Left hindlimb (tissue), 1 donor: ENCODE measurements at places on chromosomes 2 and 18.
A peak's percentile ranks its signal among the peaks of the same experiment; 100 is the strongest.

DNA sequence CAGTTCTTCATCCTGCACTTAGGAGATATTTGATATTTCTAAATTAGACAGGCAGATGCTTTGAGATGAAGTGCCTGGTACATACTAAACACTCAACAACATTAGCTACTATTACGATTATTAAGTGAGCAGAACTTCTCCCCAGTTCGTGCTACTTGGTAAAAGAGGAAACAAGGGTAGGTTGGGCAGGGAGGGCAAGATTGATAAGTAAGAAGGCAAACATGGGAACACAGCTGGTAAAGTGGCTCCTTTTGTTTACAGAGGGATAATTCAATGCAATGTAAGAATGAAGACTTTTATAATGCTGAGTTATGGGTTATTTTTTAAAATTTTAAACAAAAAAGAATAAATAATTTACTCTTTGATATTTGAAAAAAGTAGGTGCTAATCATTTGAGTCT is 15.9 kb upstream of the WIPF1 start:
- DNase-seq, result no peak

DNA sequence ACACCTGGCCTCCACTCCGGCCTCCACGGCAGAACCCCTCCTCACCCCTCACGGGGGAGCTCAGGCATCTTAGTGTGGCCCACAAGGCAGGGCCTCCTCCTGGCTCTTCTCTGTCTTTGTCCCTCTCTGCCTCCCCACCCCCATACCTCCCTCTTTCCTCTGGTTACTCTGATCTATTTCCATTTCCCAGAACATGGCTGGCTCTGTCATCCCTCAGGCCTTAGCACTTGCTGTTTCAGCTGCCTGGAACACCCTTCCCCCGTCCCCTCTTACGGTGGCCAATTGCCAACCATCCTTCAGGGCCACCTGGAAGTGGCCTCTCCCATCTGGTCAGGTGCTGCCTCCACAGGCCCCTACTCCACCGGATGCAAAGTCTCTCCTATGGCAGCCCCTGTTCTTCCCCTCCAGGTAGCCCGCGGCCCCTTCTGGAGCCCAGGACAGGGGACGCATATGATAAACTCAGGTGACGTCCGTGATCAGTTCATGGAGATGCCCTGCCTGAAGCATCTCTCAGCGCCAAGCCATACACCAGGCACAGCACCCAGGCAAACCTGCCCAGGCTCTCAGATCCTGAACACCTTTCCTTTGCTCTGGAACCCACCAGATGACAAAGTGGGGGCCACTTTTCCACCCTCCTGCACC is 3.6 kb upstream of the ECEL1 start:
- peak; percentile 1 for DNase-seq

GRCh38 chr2:20080839-20081415 is 29.5 kb upstream of the LAPTM4A start:
- DNase-seq, result no peak

- DNase-seq, result peak; percentile 31
Measured at GRCh38 chr2:24009680-24010476, at the start of gene MFSD2B. MFSD2B (plus strand) TSS chr2:24010085; CDS start chr2:24010097, 12 bp downstream.

- DNase-seq, result no peak
Measured at GRCh38 chr2:115165529-115166109, 723.2 kb downstream of the DPP10 start.

DNA sequence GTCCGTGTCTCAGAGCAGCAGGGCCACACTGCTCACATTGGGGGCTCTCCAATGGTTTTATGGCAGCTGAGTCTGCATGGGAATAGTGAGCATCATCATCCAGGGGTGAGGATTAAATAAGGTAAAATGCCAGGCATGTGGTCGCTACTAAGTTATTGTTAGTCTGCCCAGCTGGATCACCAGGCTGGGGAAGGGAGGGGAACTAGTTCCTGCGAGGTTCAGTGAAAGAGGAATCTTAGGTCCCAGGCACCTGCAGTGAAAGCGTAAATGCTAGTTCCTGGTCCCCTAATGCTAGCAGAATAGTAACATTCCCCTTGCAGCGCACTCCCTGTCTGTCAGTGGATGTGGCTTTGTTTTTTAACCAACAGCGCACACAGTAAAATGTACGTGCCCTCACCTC is 60.1 kb downstream of the ARHGEF4 start:
- DNase-seq, result no peak

DNA sequence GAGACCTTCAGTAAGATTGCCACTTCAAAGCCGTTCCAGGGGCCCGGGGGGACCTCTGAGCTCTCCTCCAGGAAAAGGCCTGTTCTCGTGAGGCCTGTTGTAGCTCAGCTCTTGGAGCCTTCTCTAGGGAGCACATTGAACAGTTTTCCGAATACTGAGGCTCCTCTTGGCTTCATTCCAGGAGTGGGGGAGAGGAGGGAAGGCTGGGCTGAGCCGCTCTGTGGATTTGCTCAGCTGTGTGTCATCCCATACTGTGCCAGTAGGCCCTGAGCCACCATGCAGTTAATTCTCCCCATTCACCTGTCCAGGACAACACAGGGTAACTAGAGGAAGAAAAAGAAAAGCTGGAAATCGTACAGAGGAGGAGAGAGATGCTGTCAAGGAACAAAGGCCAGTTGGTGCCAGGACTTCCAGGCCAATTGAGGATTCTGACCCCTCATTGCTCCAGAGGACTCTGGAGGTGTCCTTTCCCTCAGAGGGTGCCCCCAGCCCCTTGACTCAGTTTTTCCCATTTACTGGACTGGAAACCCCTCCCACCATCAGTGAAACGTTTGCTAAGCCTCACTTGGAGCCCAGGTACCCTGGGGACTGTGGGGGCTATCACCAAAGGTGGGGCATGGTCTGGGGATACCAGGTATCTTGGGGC is 41.4 kb downstream of the HS1BP3 start:
- DNase-seq, result peak; percentile 42

- DNase-seq, result peak; percentile 28
Measured at GRCh38 chr2:20589975-20590703, 60.8 kb downstream of the HS1BP3 start.

DNA sequence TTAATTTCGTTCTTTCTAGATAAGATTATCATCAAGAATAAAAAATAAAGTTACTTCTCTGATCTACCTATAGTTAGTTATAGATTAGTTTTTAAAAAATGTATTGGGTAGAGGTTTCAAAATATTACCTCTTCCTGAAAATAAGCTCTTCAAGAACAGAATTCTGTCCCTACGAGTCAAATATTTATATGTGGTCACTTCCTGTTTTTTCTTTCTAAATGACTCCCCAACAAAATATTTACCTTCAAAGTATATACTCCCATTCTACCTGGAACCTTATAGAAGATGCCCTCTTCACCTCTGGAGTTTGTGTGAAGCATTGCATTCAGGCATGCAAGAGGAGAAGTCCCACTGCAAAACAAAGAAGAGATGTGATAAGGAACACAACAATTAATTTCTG is 72.3 kb downstream of the ASXL2 start:
- no peak for DNase-seq

GRCh38 chr18:43276491-43276890 is 799 bp downstream of the SYT4 start:
- DNase-seq, result no peak

DNA sequence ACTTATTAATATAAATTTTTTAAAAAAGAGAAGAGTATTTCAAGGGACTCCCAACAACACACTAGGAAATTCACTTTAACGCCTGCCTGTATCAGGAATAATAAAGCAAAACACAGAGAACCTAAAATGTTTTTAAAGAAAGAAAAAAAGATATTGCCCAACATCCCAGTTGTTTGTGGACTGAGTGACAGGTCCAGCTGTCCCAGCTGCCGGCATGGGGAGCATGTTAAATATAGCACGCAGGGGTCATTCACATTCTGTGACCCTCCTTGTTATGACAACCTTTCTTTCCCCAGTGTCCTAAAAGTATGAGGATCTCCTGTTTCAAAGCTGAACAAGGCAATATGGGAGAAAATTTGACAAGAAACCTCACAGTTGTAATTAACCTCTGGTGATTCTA is 4.4 kb downstream of the KLHL41 start:
- DNase-seq, result peak; percentile 41

DNA sequence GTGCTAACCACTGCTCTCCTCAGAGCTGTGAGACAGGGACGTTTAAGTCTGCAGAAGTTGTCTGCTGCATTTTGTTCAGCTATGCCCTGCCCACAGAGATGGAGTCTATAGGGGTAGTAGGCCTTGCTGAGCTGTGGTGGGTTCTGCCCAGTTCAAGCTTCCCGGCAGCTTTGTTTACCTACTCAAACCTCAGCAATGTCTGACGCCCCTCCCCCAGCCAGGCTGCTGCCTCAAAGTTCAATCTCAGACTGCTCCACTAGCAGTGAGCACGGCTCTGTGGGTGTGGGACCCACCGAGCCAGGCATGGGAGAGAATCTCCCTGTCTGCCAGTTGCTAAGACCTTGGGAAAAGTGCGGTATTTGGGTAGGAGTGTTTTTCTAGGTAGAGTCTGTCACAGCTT is 387.8 kb upstream of the SLC39A10 start:
- no peak for DNase-seq

GRCh38 chr2:46580416-46580815 is 101.1 kb downstream of the TMEM247 start:
- DNase-seq, result no peak

GRCh38 chr2:232515639-232516038 is 4.5 kb upstream of the PRSS56 start:
- DNase-seq, result no peak

DNA sequence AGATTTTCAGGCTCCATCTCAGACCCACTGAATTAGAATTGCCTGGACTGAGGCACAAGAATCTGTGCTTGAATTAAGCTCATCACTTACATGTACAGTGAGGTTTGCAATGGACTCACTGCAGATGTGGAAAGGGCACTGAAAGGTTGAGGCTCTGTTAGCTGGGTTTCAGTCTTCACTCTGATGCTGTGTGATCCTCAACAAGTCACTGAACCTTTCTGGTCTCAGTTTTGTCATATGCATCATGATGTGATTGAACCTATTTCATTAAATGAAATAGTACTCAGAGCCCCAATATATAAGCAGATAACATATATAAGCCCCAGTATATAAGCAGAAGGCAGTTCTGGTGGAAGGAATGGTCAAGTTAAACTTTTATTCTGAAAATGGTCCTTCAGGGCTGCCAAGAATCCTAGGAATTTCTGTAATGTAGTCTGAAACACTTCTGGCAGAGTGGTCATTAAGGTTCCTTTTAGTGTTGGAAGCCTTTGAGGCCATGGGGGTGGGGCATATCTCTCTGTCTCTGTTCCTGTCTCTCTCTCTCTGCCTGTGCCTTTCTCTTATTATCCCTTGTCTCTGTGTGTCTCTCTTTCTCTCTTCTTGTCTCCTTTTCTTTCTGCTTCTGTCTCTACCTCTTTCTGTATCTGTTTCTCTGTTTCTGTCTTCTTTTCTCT is 110.4 kb downstream of the ADCYAP1 start:
- DNase-seq, result no peak

DNA sequence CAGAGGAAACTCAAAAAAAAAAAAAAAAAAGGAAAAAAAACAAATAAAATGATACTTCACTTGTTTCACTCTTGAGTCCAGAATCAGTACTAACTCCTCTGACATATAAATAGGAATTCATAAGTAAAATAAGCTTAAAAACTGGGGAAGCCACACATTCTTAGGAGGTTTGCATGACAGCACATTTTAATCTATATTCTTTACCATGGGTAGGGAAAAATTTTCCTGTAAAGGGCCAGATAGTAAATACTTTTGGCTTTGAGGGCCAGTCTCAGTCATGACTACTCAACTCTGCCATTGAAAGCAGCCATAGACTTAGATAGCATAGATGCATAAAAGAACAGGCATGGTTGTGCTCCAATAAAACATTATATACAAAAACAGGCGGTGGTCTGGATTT is 145.2 kb downstream of the BCL11A start:
- DNase-seq, result no peak

- no peak for DNase-seq
Measured at GRCh38 chr18:39675906-39676305, 2110.3 kb upstream of the CELF4 start.

- DNase-seq, result no peak
Measured at GRCh38 chr2:233462202-233462785, 104.3 kb downstream of the USP40 start.

GRCh38 chr2:18664421-18664820 is 75.1 kb upstream of the NT5C1B start:
- DNase-seq, result no peak

DNA sequence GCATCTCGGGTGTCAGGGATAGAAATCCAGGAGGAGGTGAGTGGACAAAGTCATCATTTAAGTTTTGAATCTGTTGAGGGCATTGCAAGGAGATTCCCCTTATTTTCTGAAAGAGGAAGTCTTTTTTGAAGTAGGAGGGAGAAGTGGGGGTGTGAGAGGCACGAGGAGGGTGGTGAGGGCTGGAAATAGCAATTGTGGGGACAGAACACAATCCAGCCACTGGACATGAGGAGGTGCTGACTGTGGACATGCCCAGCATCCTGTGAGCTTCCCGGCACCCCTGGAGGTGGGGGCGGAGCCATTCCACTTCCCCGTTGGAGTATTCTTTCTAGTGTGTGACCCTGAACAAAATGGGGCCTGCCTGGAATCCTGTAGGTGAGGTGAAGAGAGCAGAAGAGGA is 310.7 kb upstream of the EPAS1 start:
- DNase-seq, result no peak

GRCh38 chr18:46859855-46860254 is 57.5 kb downstream of the PIAS2 start:
- no peak for DNase-seq

DNA sequence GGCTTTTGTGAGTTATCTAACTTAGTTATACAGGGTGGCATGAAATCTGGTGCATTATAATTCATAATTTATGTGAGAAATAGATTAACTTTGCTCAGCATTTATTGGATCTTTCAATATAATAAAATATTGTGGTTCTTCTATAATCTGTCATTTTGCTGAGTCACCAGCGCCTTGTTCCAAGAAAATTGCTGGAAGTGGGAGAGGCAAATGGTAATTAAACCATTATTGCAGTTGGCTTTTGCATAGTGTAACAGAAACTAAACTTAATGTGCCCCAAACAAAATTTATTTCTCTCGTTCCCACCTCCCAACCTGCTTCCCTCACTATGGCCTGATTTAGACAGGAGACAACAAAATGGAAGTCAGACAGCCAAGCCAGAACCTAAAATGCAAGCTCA is 146.3 kb downstream of the GALR1 start:
- no peak for DNase-seq

DNA sequence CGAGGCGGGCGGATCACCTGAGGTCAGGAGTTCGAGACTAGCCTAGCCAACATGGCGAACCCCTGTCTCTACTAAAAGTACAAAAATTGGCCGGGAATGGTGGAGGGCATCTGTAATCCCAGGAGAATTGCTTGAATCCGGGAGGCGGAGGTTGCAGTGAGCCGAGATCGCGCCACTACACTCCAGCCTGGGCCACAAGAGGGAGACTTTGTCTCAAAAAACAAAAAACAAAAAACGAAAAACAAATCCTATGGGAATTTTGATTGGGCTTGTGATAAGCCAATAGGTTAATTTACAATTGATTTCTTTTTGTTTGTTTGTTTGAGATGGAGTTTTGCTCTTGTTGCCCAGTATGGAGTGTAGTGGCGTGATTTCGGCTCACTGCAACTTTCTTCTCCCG is 24.2 kb upstream of the TOGARAM2 start:
- no peak for DNase-seq

GRCh38 chr18:2717407-2717806 is 61.9 kb downstream of the SMCHD1 start:
- no peak for DNase-seq

- DNase-seq, result no peak
Measured at GRCh38 chr2:215967590-215968378, 45.6 kb downstream of the MREG start.
